Aorta (tissue), 5 donors: ENCODE measurements at places on chromosomes 6 and 20.

DNA sequence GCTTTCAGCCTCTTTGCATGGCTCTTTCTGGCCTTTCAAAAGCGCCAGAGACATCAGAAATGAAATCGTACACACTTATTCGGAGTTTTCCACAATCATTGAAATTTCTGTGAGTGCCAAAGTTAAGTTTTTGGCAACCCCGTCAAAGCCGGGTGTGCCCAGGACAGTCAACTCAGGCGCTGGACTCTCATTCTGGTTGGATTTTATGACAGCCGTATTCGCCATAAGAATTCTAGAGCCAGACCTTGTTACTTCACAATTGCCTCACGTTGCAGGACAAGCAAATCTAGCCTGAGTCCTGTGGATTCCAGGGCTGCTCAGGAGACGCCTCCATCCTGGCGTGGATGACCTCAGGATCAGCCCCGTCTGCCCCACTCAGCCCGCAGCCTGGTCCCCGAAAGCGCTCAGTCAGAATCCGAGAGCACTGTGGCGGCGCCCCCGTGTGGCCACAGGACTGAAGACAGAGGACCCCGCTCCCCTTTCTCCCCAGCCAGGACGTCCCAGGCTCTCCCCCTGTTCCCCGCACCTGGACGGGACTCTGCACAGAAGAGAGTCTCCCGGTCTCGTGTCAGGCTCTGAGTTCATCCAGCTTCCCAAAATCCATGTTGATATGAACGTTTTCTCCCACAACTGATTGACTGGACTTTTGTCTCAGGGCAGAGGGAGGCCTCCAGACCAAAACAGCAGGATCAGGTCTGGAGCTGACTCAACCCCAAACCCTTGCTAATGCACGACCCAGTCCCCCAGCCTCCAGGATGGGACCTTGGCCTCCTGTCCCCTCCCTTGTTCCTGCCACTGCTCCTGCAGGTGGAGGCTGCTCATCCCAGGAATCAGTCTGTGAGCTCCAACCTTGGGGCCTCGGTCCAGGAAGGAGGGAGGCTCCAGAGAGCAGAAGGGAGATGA, 38.2 kb downstream of the MICA start:
- no peak overlapping the region for H3K4me3 ChIP-seq
- no peak overlapping the region for H3K27ac ChIP-seq
- H3K27me3 ChIP-seq, result no peaks in the 10 kb centered on the region
- DNase-seq, result peak; percentile 90
- H3K36me3 ChIP-seq, result no peaks in the 10 kb centered on the region

DNA sequence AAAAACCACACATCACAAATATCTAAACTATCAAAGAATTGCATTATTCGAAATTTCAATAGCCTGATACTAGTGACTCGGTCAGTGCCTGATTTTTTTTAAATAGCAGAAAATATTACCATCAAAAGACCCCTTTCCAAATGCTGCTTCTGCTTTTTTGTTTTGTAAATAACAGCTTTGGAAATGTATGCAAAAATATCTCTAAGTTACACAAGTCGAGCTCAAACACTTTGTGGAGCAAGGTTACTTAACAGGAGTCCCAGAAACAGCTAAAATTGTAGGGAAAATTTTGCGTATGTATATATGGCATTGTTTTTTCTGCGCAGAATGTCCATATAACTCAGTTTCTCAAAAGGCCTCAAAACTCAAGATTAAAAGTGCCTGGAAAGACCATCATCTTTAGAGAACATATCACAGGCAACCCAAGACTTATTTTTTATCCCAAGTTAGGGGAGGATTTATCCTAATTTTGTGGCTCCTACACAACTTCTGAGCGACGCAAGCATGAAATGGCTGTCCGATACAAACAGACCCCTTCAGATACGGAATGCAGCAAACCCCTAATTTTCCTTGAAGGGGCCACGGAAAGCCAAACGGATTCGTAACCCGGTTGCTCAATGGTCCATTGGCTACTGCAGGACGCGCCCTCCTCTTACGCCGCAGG, 1.3 kb downstream of the CEP85L start:
- no peaks in the 10 kb centered on the region for H3K36me3 ChIP-seq
- no peak for DNase-seq
- peak overlapping the region; percentile 88 for H3K4me3 ChIP-seq
- H3K4me1 ChIP-seq, result no peaks in the 10 kb centered on the region
- no peaks in the 10 kb centered on the region for H3K27me3 ChIP-seq
- no peak overlapping the region for H3K27ac ChIP-seq

DNA sequence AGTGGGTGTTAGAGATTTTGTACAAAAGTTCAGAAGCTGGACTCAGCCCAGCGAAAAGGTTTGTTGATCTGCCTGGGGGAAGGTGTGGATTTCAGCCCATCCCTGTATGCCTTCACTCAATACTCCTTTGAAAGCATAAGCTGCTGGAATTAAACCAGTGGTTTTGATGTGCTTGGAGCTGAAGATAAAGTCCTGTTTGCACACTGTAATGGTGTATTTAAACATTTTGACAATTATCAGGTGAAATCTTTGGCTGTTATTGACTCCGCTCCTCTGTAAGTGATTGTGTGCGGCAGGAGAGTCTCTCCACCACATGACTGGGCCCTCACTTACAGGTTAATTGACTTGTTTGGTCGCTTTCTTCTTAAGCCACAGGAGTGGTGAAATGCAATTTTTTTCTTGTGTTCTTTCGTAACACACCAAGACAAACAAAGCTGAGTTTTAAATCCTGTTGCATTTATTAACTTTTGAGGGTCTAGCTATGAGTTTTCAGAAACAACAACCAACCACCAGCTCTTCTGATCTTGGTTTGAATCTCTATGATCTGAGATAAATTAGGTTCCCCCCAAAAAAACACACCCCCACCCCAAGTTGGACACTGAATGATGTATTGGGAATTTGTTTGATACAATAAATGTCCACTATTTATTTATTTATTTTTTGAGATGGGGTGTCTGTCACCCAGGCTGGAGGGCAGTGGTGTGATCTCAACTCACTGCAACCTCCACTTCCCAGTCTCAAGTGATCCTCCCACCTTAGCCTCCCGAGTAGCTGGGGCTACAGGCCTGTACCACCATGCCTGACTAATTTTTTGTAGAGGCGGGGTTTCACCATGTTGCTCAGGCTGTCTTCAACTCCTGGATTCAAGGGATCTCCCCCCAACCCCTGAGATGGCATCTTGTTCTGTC, 46.3 kb upstream of the NCOA3 start:
- H3K4me1 ChIP-seq, result peaks cover 2% of the 10 kb centered on the region
- no peak overlapping the region for H3K4me3 ChIP-seq
- no peak for DNase-seq
- H3K36me3 ChIP-seq, result no peaks in the 10 kb centered on the region

GRCh38 chr6:21953831-21954801, 342.7 kb downstream of the PRL start:
- H3K27ac ChIP-seq, result no peak overlapping the region
- peaks cover 2% of the 10 kb centered on the region for H3K4me1 ChIP-seq
- H3K36me3 ChIP-seq, result no peaks in the 10 kb centered on the region
- DNase-seq, result no peak

DNA sequence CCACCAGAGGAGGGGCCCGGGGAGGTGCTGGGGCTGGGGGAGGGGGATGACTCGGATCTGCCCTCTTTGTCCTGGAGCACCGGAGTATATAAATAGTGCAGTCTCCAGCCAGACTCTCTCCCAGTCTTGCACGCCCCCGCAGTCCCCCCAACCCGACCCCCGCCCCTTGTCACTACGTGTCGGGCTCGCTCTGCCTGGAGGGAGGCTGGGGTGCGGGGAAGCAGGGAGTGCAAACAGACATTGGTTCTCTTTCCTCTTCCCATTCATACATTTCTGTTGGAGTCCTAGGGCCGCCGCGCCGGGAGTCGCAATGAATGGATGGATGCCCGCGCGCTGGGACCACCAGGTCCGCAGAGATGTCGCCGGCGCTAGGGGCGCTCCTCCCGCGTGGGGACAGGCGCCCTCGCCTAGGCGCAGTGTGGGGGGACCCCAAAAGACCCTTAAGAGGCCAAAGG, 179.3 kb downstream of the TBXT start:
- no peaks in the 10 kb centered on the region for H3K27me3 ChIP-seq
- peak; percentile 74 for DNase-seq
- H3K27ac ChIP-seq, result no peak overlapping the region
- peak overlapping the region; percentile 41 for H3K4me3 ChIP-seq
- H3K36me3 ChIP-seq, result no peaks in the 10 kb centered on the region

DNA sequence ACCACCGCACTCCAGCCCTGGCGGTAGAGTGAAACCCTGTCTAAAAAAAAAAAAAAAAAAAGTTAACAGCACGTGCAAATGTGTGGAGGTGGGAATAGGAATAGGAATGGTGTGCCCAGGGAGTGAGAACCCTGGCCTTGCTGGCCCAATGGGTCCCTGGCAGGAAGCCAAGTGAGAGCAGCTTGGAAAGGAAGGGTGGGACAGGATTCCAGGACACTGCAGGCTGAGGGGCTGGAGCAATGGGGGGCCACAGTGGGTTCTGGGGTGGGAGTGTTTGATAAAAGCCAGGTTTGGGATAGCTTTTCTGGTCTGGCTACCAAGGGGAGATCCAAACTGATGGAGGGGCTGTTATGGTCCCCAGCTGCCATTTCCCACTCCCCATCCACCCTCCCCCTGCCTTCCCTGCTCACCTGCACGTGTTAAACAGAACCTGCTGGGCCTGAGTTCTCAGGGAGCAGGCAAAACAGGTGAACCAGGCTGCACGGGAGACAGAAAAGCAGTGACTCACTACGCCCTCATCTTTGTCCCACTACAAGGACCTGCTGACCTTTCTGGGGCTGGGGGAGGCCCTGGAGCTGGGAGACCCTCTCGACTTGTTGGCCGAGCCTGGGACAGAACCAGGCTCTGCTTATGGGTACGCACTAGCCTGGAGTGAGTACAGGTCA, 3.3 kb downstream of the SUN5 start:
- no peaks in the 10 kb centered on the region for H3K36me3 ChIP-seq
- H3K27me3 ChIP-seq, result no peaks in the 10 kb centered on the region
- H3K4me3 ChIP-seq, result no peak overlapping the region
- H3K27ac ChIP-seq, result no peak overlapping the region
- no peak for DNase-seq

DNA sequence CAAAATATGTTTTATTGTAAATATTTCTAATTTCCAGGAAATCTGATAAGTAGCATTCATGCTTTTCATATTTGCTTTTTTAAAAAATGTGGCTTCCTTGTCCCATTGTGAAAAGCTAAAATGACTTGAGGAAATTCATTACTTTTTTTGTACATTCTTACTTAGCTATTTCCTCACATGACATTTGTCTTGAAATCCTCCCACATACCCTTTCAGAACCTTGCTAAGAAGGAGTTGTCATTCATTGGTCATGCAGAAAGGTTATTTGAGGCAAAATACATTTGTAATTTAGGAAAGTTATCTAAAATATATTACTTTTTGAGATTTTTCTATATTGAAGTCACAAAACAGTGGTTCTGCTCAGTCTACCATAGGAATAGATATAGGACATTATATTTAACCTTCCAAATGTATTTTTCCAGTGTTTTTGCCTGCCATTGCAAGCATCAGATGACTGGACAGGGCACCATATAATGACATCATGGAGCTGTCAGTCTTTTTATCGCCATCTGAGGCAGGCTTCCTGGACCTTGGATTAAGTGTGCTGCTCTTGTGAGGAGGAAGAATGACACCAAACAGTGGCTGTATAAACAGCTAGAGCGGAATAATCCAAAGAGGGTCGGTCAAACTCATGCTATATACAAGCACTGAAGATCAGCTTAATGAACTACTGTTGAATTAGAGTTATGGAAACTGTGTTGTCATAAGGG, 109.4 kb upstream of the HCRTR2 start:
- H3K27ac ChIP-seq, result no peak overlapping the region
- H3K36me3 ChIP-seq, result no peaks in the 10 kb centered on the region
- H3K27me3 ChIP-seq, result no peaks in the 10 kb centered on the region
